Suppressor macrophage treated with lipopolysaccharide for 1 hour (primary cell): ENCODE measurements at places on chromosomes 5 and 9.

GRCh38 chr5:19519448-19519847, 468.6 kb downstream of the CDH18 start:
- no peak for DNase-seq

- DNase-seq, result no peak
Measured at GRCh38 chr5:41686191-41686590, 175.8 kb upstream of the PLCXD3 start.

GRCh38 chr5:138911441-138911840, 36.3 kb upstream of the LRRTM2 start:
- no peak for DNase-seq

GRCh38 chr5:172886476-172886875, 52.4 kb downstream of the ERGIC1 start:
- DNase-seq, result no peak

- DNase-seq, result peak; percentile 49
Measured at GRCh38 chr5:179344431-179345182, 654 bp downstream of the ADAMTS2 start.

DNA sequence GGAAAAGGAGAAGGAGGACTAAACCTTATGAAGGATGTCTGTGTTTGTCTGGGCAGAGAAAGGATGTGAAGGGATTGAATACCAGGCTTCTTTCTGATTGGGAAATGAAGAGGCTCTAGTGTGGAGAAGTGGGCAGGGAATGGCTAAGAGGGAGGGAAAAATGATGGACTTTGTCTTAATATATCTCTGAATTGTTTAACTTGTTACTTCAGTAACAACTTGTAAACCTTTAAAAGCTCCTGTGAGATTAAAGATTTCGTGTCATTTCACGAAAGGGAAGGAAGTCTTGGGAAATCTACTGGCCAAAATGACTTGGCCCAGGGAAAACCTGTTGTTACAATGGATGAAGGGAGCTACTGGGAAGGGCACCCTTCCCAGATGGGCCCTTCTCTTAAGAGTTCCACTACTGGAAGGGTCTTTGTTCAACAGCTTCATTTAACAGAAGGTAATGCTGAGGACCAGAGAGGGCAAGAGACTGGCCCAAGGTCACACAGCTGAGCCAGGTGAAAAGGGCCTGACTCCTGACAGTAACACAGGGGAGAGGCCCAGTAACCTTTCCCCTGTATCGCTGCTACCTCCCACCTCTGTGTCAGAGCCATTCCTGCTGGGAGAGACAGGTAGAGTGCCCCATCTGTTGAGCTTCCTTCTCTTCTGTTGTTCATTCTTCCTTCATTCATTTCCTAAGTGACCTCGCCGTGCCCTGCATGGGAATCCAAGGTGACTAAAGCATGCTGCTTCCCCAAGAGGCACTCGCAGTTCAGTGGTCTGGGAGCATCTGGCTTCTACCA, 5.1 kb upstream of the TCOF1 start:
- DNase-seq, result peak; percentile 12
